ENCODE measurements at places on chromosomes 6 and 20.

DNA sequence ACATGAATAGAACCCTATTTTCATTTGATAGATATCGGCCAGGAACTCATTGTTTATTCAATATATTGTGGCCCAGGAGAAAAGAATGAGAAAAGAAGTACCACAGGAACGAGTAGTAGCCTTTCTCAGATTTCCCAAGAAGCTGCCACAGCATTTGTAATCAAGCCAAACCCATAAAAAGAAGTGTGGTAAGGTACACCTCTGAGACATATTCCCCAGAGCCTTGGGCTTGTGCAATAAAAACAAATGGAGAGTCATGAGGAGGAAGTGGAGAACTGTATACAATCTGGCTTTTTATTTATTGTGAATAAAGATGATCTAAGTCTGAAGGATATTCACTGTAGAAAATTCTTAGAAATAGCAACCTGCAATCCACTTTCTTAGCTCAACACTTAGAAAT, 36.7 kb downstream of the KIF6 start:
- no peak for DNase-seq

DNA sequence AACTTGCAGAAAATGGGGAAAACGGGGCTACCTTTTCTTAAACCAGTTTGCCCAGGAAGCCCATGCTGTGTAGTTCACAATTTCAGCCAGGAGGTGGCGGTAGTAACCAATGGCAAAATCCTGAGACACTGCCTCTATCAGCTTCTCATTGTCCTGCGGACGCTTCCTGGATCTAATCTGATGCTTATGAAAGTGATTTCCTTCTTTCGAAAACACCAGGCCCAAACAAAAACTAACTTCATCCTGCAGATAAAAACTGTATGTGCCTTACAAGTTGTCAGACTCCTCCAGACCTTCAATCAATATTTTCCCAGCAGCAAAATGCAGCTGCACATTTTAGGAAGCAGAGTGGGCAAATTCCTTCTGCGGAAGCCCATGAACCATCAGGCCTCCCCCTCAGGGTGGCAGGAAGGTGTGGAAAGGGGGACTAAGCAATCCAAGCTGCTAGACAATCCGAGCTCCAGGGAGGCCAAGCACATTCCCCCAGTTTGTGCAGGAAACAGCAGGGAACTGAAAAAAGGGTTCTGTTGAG, 88.5 kb downstream of the LY86 start:
- DNase-seq: peak; percentile 11

- no peak for DNase-seq
Measured at GRCh38 chr6:105867821-105868220, 218.3 kb upstream of the PRDM1 start.

- DNase-seq: no peak
Measured at GRCh38 chr6:72792692-72793091, 170.8 kb downstream of the KCNQ5 start.

DNA sequence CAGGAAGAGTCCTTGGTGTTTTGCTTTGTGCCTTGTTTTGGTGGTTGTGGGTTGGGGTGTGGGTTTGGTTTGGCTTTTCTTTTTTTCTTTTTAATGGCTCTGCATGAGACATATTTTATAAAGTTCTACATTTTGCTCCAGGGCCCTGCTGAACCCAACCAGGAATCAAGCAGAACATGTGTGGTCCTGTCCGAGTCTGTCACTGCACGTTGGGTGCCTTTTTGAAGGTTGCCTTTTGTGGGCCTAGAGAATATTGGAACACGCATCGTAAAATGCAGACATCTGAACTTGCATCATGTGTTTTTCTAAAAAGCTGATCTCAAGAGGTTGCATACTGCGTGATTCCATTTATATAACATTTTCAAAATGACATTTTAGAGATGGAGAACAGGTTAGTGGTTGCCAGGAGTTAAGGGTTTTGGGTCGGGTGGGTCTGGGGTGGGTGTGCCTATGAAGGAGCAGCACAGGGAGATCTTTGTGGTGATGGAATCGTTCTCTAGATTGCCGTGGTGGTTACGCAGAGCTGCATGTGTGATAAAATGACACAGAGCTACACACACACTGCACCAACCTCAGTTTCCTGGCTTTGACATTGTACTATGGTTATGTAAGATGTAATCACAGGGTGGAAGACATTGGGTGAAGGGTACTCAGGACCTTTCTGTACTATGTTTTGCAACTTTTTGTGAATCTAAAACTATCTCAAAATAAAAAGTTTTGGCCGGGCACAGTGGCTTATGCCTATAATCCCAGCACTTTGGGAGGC, 80.2 kb downstream of the EYA2 start:
- DNase-seq: no peak

DNA sequence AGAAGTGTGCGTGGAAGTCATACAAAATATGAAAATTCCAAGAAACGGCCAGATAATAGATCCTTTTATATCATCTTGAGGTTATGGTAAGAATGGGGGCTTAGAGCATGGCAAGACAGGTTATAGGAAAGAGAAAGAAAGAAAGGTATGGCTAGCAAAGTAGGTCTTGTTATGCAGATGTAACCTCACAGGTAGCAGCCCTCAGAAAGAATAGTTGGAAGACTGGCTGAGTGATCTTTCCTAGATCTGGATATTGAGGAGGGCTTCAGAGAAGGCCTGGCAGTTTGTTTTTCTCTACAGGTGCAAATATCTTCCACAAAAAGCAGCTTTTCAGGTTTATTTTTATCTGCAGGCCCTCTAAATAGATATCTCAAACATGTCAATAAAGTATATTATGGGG, 679.5 kb downstream of the KHDRBS2 start:
- DNase-seq: no peak

DNA sequence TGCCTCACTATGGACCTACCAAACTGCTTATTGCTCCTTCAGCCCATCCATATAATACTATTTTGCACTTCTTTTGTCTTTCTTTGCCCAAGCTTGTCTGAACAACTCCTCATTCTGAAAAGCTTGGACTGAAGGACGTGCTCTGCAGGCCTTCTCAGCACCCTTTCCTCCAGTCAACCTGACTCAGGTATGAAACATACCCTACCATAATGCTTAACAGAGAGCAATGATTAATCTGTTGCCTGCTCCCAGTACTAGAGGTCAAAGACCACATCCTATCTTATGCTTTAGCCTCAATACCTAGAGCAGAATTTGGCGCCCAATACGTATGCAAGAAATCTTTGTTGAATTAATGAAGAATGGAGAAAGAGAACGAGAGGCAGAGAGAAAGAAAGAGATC, 55.2 kb downstream of the ATXN1 start:
- no peak for DNase-seq

DNA sequence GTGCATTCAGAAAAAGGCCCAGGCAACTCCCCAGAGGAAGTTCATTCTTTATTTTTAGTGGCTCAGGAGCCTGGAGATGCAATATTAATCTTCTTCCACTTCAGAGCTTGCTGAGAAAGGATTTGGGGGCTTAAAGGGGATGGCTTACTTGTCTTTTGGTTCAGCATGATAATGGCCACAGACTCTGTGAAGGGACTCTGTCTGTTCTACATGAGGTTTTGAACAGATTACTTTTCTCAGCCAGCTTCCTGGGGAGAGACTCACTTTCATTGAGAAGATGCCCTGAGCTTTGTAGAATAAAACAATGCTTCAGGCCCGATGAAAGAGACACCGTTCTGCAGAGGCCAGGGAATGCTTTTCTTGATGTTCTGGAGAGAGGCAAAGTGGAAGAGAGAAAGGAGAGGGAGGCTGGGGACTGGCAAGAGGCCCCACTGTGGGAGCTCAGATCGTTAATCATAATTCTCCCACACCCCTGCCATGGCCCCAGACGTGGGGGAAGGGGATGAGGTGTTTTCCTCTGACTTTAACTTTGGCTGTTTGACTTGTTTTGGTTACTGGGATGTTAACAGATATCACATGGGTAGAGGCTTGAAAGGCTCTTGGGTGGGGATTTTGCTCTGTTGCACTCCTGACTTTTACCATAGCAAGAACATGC, 19.1 kb downstream of the SCP2D1 start:
- DNase-seq: no peak

DNA sequence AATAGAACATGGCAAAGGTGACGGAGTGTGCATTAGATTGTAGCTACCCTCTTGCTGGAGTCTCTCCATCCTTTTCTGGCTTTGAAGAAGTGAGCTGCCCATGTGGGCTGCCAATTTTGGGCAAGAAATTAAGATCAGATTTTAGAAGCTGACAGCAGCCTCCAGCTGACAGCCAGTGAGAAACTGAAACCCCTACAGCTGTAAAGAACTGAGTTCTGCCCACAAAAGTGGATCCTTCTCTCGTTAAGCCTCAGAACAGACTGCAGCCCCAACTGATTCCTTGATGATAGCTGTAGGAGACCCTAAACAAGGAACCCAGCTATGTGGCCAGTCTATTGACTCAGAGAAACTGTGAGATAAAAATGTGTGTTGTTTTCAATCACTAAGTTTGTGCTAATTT, 134.1 kb downstream of the CD109 start:
- DNase-seq: no peak

GRCh38 chr6:14035071-14035847, 82.3 kb upstream of the CD83 start:
- peak; percentile 96 for DNase-seq

DNA sequence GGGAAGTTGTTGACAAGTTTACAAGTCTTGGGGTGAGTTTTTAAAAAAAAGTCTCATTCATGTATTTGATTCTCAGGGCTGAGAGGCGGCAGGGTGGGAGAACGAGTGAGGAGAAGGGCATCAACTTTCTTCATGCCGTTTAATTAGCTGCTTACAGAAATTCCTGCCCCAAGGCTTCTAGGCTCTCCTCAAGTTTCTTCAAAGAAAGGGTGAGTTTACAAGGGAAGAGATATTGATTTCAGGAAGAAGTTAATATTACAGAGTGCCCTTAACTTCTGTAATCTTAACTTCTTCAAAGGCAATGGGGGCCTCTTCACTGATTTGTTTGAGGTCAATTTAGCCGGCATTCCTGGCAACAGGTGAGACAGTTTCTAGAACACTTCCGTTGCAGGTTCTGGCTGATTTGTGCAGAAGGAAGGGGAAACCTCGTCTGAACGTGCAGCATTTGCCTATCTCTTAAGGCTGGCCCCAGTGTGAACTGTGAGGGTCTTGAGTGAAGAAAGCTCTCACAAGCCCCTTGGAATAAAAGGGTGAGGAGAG, 3.4 kb upstream of the COL12A1 start:
- DNase-seq: no peak

DNA sequence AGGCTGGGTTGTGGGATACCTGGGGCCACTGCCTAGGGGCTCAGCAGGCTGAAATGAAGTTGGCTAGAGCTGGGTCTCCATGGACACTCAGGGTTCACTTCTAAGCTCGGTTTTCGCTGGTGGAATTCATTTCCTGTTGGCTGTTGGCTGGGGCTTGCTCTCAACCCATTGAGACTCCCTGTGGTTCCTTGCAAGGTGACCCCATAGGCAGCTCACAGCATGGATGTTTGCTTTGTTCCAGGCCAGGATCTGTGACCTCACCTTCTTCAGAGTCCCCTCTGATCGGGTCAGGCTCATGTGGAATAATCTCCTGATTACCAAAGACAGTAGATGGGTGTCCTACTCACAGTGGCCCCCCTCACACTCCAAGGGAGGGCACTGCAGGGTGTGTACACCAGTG, 229.3 kb downstream of the QKI start:
- no peak for DNase-seq

DNA sequence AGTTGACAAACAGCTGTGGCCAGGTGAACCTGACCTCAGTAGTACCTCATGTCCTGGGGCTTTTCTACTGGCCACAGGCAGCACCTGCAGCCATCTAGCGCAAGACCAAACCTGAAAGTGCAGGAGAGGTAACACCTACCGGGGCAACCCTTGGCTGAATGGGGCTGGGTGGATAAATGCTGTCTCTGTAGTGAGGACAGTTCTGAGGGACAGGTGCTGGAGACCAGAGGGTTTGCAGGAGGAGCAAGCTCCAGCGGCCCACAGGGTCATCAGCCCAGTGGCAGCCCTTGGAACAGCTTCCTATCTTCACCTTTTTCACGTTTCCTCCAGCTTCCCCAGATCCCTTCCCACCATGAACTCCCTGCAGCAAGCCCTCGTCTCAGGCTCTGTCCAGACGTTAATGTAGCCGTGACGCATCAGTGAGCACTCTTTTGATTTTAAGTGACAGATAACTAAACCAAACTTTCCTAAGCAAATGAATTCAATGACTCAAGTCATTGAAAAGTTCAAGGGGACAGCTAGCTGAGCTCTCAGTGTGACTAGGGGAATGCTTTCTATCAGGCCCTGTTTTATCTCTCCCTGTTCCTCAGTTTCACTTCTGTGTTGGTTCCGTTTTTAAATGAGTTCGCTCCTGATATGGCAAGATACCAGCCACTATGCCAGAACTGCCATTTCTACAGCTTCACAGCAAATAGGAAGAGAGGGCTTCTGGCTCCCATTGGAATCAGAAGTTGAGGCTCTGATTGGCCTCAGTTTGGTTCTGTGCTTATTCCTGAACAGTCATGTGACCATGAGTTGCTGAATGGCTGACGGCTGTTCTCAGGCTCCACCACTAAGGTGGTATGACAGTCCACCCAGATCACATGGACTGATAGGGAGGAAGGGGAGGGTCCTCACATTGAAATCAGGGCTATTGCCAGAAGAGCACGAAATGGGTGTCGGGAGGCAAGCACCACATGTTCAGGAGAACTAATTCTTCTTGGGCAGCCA, 12.1 kb upstream of the PFDN4 start:
- no peak for DNase-seq

GRCh38 chr20:58701431-58702160, 9.0 kb downstream of the NPEPL1 start:
- no peak for DNase-seq

- DNase-seq: no peak
Measured at GRCh38 chr6:32983493-32983848, 15.1 kb downstream of the BRD2 start.

DNA sequence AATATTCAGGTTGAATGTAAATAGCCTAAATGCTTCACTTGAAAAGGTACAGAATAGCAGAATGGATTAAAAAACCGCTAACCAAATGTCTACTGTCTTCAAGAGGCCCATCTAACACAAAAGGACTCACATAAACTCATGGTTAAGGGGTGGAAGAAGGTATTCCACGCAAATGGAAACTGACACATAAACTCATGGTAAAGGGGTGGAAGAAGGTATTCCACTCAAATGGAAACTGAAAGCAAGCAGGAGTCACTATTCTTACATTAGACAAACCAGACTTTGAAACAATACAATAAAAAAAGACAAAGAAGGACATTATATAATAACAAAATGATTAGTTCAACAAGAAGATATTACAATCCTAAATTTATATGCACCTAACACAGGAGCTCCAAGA, 38.3 kb upstream of the PKIB start:
- DNase-seq: no peak

DNA sequence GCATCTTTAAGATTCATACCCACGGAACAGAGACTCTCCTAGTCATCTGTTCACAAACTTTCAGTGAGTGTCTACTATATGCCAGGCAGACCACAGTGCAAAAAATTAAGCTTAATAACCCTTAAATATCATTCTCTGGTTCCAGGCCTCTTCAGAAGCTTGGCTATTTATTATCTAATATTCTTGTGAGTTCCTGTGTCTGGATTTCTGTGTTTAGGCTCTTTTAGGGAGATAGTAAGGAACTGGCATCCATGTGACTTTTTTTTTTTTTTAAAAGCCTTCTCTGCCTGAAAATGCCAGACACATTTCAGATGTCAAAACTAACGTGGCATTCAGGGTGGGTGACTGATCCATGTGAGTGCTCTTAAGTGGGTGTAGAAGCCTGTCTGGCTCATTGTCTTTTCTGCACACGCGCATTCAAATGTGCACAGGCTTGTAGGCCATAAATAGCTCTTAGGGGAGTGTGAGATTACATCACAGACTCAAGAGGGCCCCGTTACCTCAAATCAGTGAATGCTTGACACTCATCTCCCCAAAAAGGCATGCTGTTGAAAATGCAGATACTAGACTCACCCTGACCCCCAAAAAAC, 141.9 kb downstream of the GMPR start:
- DNase-seq: no peak

- DNase-seq: no peak
Measured at GRCh38 chr20:10537850-10538480, 102.9 kb downstream of the SLX4IP start.

- no peak for DNase-seq
Measured at GRCh38 chr6:150267686-150268561, 100.9 kb upstream of the IYD start.
